ENCODE measurements at places on chromosomes 3 and 15.

GRCh38 chr3:70984776-70985482 lies 598.6 kb downstream of the FOXP1 start:
- peaks cover 81% of the 10 kb centered on the region for H3K4me1 ChIP-seq
- H3K4me3 ChIP-seq, result no peak overlapping the region
- DNase-seq, result no peak
- no peaks in the 10 kb centered on the region for H3K27me3 ChIP-seq
- peak overlapping the region; percentile 67 for H3K27ac ChIP-seq

- peak overlapping the region; percentile 97 for H3K27ac ChIP-seq
- H3K27me3 ChIP-seq, result no peaks in the 10 kb centered on the region
- peak overlapping the region; percentile 86 for H3K4me3 ChIP-seq
- peaks cover 21% of the 10 kb centered on the region for H3K36me3 ChIP-seq
Measured at GRCh38 chr3:71585887-71586809, 2.6 kb upstream of the FOXP1 start.

- peaks cover 88% of the 10 kb centered on the region for H3K4me1 ChIP-seq
- peak overlapping the region; percentile 97 for H3K27ac ChIP-seq
- DNase-seq, result no peak
- H3K4me3 ChIP-seq, result no peak overlapping the region
- peaks cover 52% of the 10 kb centered on the region for H3K36me3 ChIP-seq
Measured at GRCh38 chr3:197957790-197958133, 2.3 kb upstream of the LMLN start.

GRCh38 chr15:52006702-52007340 lies 12.2 kb upstream of the MAPK6 start:
- no peaks in the 10 kb centered on the region for H3K36me3 ChIP-seq
- no peaks in the 10 kb centered on the region for H3K27me3 ChIP-seq

DNA sequence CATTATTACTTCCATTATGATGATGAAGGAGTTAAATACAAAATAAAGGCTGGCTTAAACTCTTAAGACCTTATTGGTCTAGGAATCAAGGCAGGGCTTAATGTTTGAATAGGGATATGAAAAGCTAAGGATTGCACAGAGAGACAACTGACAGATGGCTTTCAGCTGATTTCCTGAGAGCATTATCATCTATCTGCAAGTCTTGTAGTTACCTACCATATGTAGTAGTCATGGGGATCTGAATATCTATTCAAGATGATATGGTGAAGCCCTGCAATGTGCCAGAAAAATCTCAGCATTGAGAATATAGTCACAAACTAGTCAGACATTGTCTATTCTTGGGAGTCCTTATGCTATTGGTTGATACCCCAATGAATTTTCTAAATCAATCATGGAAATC lies 47.5 kb upstream of the CHMP2B start:
- H3K27ac ChIP-seq, result no peak overlapping the region
- no peaks in the 10 kb centered on the region for H3K4me1 ChIP-seq
- no peak overlapping the region for H3K4me3 ChIP-seq

GRCh38 chr15:73568564-73569280 lies 64.5 kb downstream of the NPTN start:
- DNase-seq, result no peak
- peaks cover 95% of the 10 kb centered on the region for H3K36me3 ChIP-seq
- no peak overlapping the region for H3K4me3 ChIP-seq
- peaks cover 23% of the 10 kb centered on the region for H3K4me1 ChIP-seq

- no peak for DNase-seq
- H3K36me3 ChIP-seq, result no peaks in the 10 kb centered on the region
- no peak overlapping the region for H3K4me3 ChIP-seq
- peaks cover 3% of the 10 kb centered on the region for H3K4me1 ChIP-seq
- no peaks in the 10 kb centered on the region for H3K27me3 ChIP-seq
- no peak overlapping the region for H3K27ac ChIP-seq
Measured at GRCh38 chr3:124862006-124862405, 25.2 kb downstream of the ITGB5 start.

GRCh38 chr15:55823191-55823670 lies 80.3 kb upstream of the PRTG start:
- no peak for DNase-seq
- no peak overlapping the region for H3K4me3 ChIP-seq
- no peaks in the 10 kb centered on the region for H3K36me3 ChIP-seq
- H3K4me1 ChIP-seq, result peaks cover 6% of the 10 kb centered on the region
- no peak overlapping the region for H3K27ac ChIP-seq

DNA sequence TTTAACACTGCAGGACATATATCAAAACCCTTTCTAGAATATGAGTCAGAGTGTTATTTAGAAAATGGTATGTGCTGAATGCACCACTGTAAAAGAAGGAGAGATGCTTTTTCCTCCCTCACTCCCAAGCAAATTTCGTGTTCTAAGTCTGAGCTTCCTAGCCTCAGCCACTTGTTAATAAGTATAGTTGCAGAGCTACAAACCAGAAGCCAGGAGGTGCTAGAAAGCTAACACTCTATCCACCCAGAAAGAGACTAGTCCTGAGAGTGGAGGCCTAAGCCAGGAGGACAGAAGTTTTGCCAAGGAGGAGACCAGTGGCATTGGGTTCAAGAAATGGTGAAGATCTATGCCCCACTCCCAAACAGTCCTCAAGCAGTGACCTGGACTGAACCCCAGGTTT lies 40.5 kb upstream of the GYG1 start:
- no peak for DNase-seq

DNA sequence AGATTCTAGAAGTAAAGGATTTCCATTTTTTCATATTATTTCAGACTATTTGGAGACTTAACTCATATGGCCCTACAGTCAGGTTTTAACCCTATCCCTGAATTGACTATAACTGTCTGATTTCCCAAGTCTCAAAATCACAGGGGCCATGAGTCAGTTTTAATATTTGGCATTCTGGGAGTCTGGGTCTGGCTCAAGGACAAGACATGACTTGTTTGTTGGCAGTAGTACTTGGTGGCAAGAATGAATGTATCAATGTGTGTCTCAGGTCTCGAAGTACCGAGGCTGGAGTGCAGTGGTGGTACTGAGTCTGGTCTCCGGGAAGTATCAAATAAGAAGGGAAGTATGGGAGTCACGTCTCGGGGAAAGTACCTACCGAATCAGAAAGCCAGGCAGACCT lies 10.8 kb downstream of the UMPS start:
- DNase-seq, result no peak
- peaks cover 25% of the 10 kb centered on the region for H3K4me1 ChIP-seq
- peaks cover 94% of the 10 kb centered on the region for H3K36me3 ChIP-seq
- no peaks in the 10 kb centered on the region for H3K27me3 ChIP-seq
- no peak overlapping the region for H3K27ac ChIP-seq

- DNase-seq, result no peak
- no peak overlapping the region for H3K27ac ChIP-seq
- no peaks in the 10 kb centered on the region for H3K27me3 ChIP-seq
- H3K36me3 ChIP-seq, result no peaks in the 10 kb centered on the region
- H3K4me3 ChIP-seq, result no peak overlapping the region
Measured at GRCh38 chr3:5709714-5710113, 522.2 kb downstream of the EDEM1 start.

GRCh38 chr15:50911001-50911400 lies 2.5 kb downstream of the AP4E1 start:
- DNase-seq, result no peak
- peak overlapping the region; percentile 85 for H3K4me3 ChIP-seq
- no peak overlapping the region for H3K27ac ChIP-seq
- peaks cover 53% of the 10 kb centered on the region for H3K36me3 ChIP-seq
- peaks cover 29% of the 10 kb centered on the region for H3K4me1 ChIP-seq

DNA sequence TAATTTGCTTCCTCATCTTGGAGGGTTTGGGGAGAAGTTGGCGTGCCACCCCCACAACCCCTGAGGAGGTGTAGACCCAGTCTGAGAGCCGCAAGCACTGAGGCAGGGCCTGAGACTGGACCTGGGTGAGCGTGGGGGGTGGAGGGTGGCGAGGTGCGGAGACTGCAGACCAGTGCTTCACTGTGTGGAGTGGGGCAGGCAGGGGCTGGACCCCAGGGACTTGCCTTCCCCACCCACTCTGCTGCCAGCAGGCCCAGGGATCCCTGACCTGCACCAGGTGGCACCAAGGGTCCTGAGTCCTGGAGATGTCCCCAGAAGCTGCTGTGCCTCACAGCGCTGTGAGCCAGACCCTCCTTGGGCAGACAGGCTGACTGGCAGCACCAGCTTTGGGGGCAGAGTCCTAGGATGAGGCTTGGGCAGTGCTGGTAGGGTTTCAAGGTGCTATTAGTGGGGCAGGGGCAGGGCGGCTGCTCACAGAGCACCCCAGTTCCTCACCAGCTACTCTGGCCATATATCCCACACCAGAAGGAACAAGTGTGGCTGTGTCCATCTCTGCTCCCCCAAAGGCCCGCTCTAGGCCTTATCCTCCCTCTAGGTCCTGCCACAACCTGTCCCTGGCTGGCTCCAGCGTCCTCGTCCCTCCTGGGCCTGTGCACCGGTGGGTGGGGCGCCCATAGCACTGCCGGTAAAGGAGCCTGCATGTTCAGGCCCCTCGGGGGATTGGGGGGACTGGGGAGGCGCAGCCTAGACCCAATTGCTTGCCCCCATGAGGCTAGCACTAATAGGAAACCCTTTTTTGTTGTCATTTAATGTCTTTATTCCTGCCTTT lies 11.8 kb downstream of the ZBTB47 start:
- no peaks in the 10 kb centered on the region for H3K4me1 ChIP-seq
- peak; percentile 22 for DNase-seq
- no peak overlapping the region for H3K4me3 ChIP-seq
- H3K36me3 ChIP-seq, result no peaks in the 10 kb centered on the region
- H3K27me3 ChIP-seq, result no peaks in the 10 kb centered on the region

DNA sequence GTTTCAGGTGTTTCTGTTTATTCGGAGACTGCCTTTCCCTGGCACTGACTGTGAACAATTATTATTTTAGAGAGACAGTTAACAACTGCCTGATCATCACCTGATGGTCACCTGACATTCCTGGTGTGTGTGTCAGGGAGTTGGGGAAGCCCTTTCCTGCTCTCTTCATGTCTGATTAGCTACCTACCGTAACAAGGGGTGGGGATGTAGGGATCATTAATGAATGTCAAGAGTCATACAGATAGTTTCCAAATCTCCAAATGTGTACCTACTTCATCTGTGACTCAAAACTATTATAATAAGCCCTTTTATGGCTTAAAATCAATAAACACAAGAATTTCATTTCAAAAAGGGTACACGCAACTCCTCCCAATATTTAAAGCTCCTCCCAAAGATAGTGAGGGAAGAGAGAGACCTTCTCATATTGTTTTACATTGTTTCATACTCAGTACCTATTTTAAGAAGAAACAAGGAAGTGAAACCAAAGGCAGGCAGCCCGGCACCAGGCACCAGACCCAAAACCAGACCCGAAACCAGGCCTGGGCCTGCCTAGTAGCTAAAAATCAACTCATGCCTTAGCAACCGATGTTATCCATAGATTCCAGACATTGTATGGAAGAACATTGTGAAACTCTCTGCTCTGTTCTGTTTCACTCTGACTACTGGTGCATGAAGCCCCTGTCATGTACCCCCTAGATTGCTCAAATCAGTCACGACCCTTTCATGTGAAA lies 844.9 kb upstream of the ALCAM start:
- no peak overlapping the region for H3K27ac ChIP-seq
- DNase-seq, result no peak
- H3K27me3 ChIP-seq, result peaks cover 4% of the 10 kb centered on the region
- no peaks in the 10 kb centered on the region for H3K4me1 ChIP-seq

DNA sequence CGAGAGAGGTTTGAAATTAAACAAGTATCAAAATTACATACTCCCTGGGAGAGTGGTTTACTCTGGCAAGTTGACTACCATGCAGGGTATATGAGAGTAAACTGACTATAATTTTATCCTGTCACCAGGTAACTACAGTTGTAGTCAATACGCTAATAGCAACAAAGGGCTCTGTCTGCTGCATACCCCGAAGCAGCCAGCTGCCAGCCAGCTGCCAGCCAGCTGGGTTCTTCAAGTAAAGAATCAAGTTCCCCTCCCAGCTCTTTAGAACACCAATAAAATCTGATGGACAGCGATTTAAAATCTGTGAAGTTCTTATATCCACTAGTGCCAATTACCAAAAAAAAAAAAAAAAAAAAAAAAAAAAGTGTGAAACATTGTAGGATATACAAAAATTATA lies 417.7 kb upstream of the CFAP20DC start:
- H3K36me3 ChIP-seq, result peaks cover 5% of the 10 kb centered on the region
- no peak overlapping the region for H3K4me3 ChIP-seq
- H3K27me3 ChIP-seq, result no peaks in the 10 kb centered on the region
- no peak for DNase-seq
- H3K4me1 ChIP-seq, result peaks cover 27% of the 10 kb centered on the region

DNA sequence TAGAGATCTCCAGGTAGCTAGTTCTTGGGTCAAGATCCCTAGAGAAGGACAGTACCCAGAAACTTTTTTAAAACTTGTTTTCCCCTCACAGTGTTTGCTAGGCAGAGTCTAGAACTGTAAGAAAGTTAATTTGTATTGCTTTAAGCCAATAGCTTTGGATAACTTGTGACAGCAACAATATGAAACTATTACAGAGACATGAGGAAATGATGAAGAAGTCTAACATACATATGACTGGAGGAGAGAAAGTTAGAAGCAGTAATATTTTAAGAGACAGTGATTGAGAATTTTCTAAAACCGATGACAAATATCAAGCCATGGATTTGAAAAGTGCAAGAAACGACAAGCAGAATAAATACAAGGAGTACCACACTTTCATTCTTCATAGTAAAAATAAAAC lies 10.0 kb downstream of the HMG20A start:
- H3K4me1 ChIP-seq, result peaks cover 51% of the 10 kb centered on the region
- no peak for DNase-seq
- peak overlapping the region; percentile 89 for H3K27ac ChIP-seq
- H3K4me3 ChIP-seq, result no peak overlapping the region

- DNase-seq, result peak; percentile 40
- no peaks in the 10 kb centered on the region for H3K27me3 ChIP-seq
- H3K4me1 ChIP-seq, result peaks cover 19% of the 10 kb centered on the region
- H3K4me3 ChIP-seq, result no peak overlapping the region
Measured at GRCh38 chr3:13391308-13391707, 28.8 kb downstream of the NUP210 start.

- H3K36me3 ChIP-seq, result peaks cover 80% of the 10 kb centered on the region
- peak; percentile 78 for DNase-seq
- peaks cover 51% of the 10 kb centered on the region for H3K4me1 ChIP-seq
- H3K27me3 ChIP-seq, result no peaks in the 10 kb centered on the region
Measured at GRCh38 chr15:74845208-74845568, 2.2 kb upstream of the ULK3 start.

DNA sequence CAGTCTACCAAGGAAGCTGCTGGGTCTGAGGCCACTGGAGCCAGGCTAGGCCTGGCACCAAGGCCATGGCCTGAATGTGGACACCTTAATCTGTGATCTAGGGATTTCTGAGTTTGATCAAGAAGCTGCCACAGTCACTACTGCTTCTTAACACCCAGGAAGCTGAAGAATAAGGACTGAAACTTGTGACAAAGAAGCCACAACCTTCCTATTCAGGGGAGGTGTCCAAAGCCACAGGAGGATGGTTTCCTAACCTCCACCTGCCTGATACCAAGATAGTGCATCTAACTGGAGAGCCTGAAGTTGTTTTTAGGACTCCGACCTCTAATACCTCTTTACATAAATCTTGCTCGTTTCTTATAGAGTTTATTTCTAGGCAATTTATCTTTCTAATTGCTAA lies 5.5 kb upstream of the ANO10 start:
- H3K4me3 ChIP-seq, result no peak overlapping the region
- peak overlapping the region; percentile 15 for H3K27ac ChIP-seq
- H3K4me1 ChIP-seq, result peaks cover 34% of the 10 kb centered on the region
- H3K36me3 ChIP-seq, result no peaks in the 10 kb centered on the region

- peaks cover 31% of the 10 kb centered on the region for H3K4me1 ChIP-seq
- DNase-seq, result no peak
- peak overlapping the region; percentile 23 for H3K27ac ChIP-seq
Measured at GRCh38 chr3:60192297-60193114, 1058.7 kb downstream of the FHIT start.

- H3K27me3 ChIP-seq, result no peaks in the 10 kb centered on the region
- H3K36me3 ChIP-seq, result peaks cover 47% of the 10 kb centered on the region
- H3K27ac ChIP-seq, result no peak overlapping the region
- DNase-seq, result no peak
- no peak overlapping the region for H3K4me3 ChIP-seq
Measured at GRCh38 chr3:194470615-194471014, 16.2 kb downstream of the ATP13A3 start.

Data from activated T-cell treated with anti-CD3 and anti-CD28 coated beads, Interleukin-2, amount 50 U/mL, for 24 hours (primary cell).